ENCODE measurements at places on chromosomes 12 and 14. TPM values are rescaled to one million over a fixed set of nuclear protein-coding genes. Genes with fewer than 3 reads are reported as not detected.

The TRPV4 gene
- total RNA-seq = 6.0 TPM

The GNS gene
- total RNA-seq = 215 TPM

The RTL1 gene
- not detected for total RNA-seq

The LBHD2 gene
- not detected for total RNA-seq

The LTB4R2 gene
- 9.2 TPM for total RNA-seq

The OTX2 gene
- total RNA-seq = not detected

The SYCP3 gene
- total RNA-seq = 0.25 TPM

The SAMD15 gene
- total RNA-seq = 6.2 TPM

The AMN gene
- total RNA-seq = 58.0 TPM

The WSCD2 gene
- total RNA-seq = 1.6 TPM

The CDCA3 gene
- total RNA-seq = 1.3 TPM

The KLHL33 gene
- total RNA-seq = 0.72 TPM

The PYGL gene
- 40.3 TPM for total RNA-seq

The RNF212B gene
- not detected for total RNA-seq

The NID2 gene
- total RNA-seq = 37.7 TPM

The MARCHF9 gene
- 22.9 TPM for total RNA-seq

The CCNT1 gene
- total RNA-seq = 39.4 TPM

The BEGAIN gene
- 1.4 TPM for total RNA-seq

The EPYC gene
- not detected for total RNA-seq

The TAS2R31 gene
- 5.9 TPM for total RNA-seq

The TBX3 gene
- total RNA-seq = 18.0 TPM

The INHBE gene
- 0.19 TPM for total RNA-seq

The KLHL42 gene
- 21.2 TPM for total RNA-seq

The RNASE13 gene
- not detected for total RNA-seq

The GXYLT1 gene
- total RNA-seq = 13.4 TPM

The VDR gene
- total RNA-seq = 14.8 TPM

The PLA2G1B gene
- total RNA-seq = not detected

The AP4S1 gene
- total RNA-seq = 12.0 TPM

The CMA1 gene
- 2.1 TPM for total RNA-seq

The IQSEC3 gene
- 1.4 TPM for total RNA-seq

The P3H3 gene
- 17.0 TPM for total RNA-seq

The RAD9B gene
- 1.0 TPM for total RNA-seq

The NPFF gene
- not detected for total RNA-seq

The FNTB gene
- total RNA-seq = 15.0 TPM

The RGS6 gene
- total RNA-seq = 1.1 TPM

The GPRC5D gene
- total RNA-seq = 0.25 TPM

The CIDEB gene
- 22.4 TPM for total RNA-seq

The BICDL1 gene
- total RNA-seq = 101 TPM

The MTRFR gene
- total RNA-seq = 17.8 TPM

The DENND5B gene
- total RNA-seq = 14.1 TPM

The VPS29 gene
- 108 TPM for total RNA-seq

The PTGER2 gene
- 10.0 TPM for total RNA-seq

The FAM186B gene
- 0.85 TPM for total RNA-seq

The NDRG2 gene
- total RNA-seq = 86.2 TPM

The DBX2 gene
- total RNA-seq = not detected

The LMNTD1 gene
- not detected for total RNA-seq

The SLC5A8 gene
- total RNA-seq = 1.6 TPM

The MYBPC1 gene
- total RNA-seq = not detected

The OR4K14 gene
- total RNA-seq = not detected

The FAM177A1 gene
- total RNA-seq = 66.4 TPM

The SERPINA10 gene
- not detected for total RNA-seq

The ADAM21 gene
- total RNA-seq = 0.13 TPM

The BATF gene
- 3.7 TPM for total RNA-seq

The C12orf56 gene
- total RNA-seq = 1.5 TPM

The ACRBP gene
- total RNA-seq = 3.4 TPM

The PRIMA1 gene
- total RNA-seq = 1.7 TPM

The NPAS3 gene
- 5.0 TPM for total RNA-seq

All from kidney (tissue), 22 donors.